ENCODE measurements at places on chromosomes 7 and 10.

- no peak for DNase-seq
Measured at GRCh38 chr10:5411941-5412276, 448 bp upstream of the NET1 start.

- no peak for DNase-seq
Measured at GRCh38 chr7:79244482-79244881, 209.0 kb downstream of the MAGI2 start.

- DNase-seq = peak; percentile 72
Measured at GRCh38 chr7:75905785-75906604, 9.0 kb upstream of the POR start.

DNA sequence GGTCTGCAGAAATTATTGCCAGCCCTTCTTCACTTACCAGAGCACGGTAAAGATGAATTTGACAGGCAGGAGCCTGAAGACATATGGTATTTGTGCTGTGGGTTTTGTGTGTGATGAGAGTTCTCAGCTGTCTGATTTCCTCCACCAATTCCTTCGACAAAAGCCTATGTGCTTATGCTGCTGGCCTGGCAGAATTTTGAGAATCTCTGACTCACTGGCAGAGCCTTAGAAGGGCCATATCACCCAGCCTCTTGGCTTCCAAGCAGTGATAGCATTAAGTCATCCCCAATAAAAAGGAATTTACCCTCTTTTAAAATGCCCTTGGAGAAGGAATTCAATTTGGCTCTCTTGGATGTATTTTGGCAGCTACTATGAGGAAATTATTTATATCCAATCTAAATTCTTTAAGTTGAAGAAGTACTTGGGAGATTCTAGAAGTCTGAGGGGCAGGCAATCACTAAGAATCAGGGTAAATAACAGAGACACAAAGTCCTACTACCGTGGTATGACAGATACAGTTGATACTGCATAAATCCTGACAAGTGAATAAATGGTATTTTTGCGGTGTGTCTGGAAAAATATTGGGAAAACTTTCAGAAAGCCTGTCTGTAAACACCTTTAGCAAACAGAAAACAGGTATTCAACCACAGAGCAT lies 68.6 kb upstream of the EFCAB10 start:
- peak; percentile 81 for DNase-seq

GRCh38 chr10:6338361-6338760 lies 135.6 kb downstream of the PFKFB3 start:
- DNase-seq = no peak

DNA sequence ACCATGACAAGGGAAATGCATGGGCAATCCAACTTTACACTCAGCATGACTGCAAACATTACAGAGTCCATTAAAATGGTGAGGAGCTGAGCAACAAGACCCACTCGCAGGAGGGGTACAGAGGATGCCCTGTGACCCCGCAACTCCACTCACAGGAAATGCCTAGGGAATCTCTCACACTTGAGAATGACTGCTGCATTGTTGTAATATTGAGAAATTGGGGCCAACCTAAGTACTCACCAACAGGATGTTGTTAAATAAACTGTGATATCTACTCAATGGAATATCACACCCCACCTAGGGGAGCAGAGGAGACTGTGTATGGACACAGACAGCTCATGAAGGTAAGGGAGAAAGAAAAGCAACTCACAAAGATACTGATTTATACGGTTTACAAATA lies 53.4 kb upstream of the CAMK2B start:
- DNase-seq = peak; percentile 84

- DNase-seq = no peak
Measured at GRCh38 chr10:53978301-53978700, 822.7 kb downstream of the PCDH15 start.

GRCh38 chr10:44660271-44660670 lies 250.9 kb upstream of the TMEM72 start:
- DNase-seq = peak; percentile 38

GRCh38 chr7:28556671-28557070 lies 144.4 kb downstream of the CREB5 start:
- DNase-seq = no peak

- no peak for DNase-seq
Measured at GRCh38 chr10:116815641-116816415, 33.5 kb upstream of the ENO4 start.

- DNase-seq = no peak
Measured at GRCh38 chr10:58360412-58361004, 24.7 kb upstream of the TFAM start.

- peak; percentile 7 for DNase-seq
Measured at GRCh38 chr7:68432585-68432984, 1165.7 kb upstream of the AUTS2 start.

- DNase-seq = no peak
Measured at GRCh38 chr7:136594739-136595144, 273.7 kb upstream of the CHRM2 start.

DNA sequence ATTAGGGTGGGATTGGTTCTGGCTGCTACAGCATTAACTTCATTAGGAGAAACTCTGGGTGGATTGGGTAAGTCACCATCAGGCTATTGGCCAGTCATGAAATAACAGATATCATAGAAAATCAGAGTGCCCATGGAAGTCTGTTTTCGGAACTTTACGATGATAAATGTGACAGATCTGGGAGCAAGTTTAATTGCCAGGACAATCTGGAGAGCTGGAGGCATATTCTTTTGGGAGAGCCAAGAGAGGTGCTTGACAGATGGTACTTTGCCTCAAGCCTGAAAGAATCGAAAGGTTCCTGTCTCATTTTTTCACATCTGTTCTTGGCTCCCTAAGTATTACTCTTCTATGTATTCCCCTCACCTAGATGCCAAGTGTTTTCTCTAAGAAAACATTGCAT lies 369.9 kb downstream of the CNTNAP2 start:
- DNase-seq = no peak

GRCh38 chr7:92292981-92293380 lies 47.2 kb downstream of the ANKIB1 start:
- no peak for DNase-seq

- DNase-seq = no peak
Measured at GRCh38 chr7:94888551-94888950, 18.8 kb upstream of the PPP1R9A start.

- no peak for DNase-seq
Measured at GRCh38 chr10:124745252-124745651, 1.1 kb upstream of the FAM53B start.

DNA sequence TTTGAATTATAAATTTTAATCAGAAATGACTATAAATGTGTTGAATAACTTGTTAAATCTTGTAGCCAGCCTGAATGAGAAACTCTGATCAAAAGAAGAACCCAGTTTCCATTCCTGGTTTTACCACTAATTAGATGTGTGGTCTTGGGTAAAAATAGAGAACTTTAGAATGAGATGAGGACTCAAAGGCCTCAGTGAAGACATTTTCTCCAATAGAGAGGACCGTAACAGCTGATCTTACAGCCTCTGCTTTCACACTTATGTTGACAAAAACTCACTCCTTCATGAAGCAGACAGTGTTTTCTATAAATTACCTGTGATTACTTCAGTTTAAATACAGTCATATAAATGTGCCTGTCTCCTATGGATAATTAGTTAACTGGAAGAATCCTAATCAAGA lies 200.1 kb upstream of the MEOX2 start:
- DNase-seq = no peak

DNA sequence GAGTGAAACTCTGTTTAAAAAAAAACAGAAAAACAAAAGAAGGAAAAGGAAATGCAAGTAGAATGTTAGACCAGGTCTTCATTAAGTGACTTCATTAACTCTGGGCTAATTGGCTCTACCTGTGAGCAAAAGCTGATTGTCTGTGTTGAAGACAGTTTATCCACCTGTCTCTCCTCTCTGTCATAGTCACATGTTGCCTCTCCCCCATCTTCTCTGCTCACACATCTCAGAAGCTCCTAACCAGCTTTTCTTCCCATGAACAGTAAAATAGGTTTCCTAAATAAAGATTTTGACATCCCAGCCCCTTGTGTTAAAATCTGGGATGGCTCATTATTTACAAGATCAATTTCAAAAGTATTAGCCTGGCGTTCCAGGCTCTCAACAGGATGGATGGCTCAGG lies 222.7 kb downstream of the CACNB2 start:
- DNase-seq = no peak

- DNase-seq = no peak
Measured at GRCh38 chr10:69682955-69683474, 53.0 kb downstream of the FAM241B start.

GRCh38 chr10:101793526-101793925 lies 10.3 kb upstream of the NPM3 start:
- no peak for DNase-seq

GRCh38 chr7:33757050-33757449 lies 148.3 kb upstream of the BMPER start:
- peak; percentile 87 for DNase-seq

- DNase-seq = no peak
Measured at GRCh38 chr10:4675808-4676207, 150.2 kb upstream of the AKR1E2 start.

GRCh38 chr10:92822060-92822634 lies 26.2 kb upstream of the EXOC6 start:
- peak; percentile 32 for DNase-seq

GRCh38 chr10:132669208-132669861 lies 116.6 kb downstream of the NKX6-2 start:
- no peak for DNase-seq

DNA sequence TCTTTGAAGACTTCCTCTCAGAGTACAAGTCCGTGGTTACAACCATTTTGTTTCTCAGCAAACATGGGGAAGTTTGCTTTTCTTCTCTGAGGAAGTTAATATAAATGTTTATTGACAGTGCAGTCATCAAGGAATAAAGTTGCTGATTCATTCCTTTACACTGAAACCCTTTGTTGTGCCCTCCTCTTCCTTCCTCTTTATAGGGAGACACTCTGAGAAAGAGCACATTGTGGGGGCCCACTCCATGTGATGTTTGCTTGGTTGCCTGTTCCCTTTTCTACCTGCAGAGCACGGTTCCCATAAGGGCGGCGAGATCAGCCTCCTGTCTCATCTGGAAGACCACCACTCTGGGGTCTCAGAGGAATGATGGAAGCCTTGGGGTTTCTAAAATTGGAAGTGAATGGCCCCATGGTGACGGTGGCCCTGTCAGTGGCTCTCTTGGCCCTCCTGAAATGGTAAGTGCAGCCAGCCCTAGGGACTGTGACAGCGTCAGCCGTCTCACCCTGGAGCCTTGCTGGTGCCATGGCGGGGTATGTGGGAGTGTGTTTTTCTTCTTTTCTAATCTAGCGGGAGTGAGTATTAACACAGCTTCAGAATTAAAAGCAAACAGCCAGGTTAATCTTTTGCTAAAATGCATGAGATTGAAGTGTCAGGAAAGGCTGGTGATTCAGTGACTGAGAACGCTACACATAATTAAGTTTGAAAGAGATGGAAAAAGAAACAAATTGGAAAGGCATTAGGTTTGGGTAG lies at the start of gene TBXAS1:
TBXAS1 (plus strand) TSS at position 240 of the 750 bp plus-strand sequence; CDS start at position 367, 127 bp downstream.
- no peak for DNase-seq

DNA sequence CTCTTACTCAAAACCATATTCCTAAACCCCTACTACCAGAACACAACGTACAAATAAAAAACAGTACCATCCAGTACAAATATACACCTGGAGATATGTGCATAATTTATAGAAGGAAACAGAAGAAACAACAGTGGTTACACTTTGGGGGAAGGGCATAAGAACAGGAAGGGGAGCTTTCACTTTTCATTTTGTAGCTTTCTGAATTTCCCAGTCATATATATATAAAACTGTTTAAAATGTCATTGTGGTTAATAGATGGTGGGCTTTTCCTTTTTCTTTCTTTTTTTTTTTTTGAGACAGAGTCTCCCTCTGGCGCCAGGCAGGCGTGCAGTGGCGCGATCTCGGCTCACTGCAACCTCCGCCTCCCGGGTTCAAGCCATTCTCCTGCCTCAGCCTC lies 47.2 kb downstream of the MALSU1 start:
- no peak for DNase-seq

- DNase-seq = peak; percentile 30
Measured at GRCh38 chr7:78225534-78225933, 427.0 kb downstream of the PHTF2 start.
